ENCODE measurements at places on chromosomes 6 and 20.

DNA sequence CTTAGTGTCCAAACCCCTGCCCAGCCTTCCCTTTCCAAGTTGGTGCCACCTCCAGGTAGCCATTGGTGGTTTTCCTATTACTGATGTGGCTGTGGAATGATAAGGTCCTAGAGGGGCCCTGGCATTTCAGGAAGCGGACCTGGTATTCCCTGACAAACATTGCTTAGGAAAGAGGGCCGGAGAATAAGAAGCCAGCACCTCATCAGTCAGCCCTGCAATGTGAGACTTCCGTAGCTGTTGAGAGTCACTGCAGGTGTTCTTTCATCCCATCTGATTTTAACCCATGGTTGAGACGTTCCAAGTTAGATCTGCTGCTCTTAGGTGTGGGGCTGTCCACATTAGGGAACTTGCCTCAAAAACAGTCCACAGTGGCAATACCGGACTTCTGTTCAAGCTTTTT lies 14.8 kb upstream of the NPEPL1 start:
- DNase-seq, result no peak

DNA sequence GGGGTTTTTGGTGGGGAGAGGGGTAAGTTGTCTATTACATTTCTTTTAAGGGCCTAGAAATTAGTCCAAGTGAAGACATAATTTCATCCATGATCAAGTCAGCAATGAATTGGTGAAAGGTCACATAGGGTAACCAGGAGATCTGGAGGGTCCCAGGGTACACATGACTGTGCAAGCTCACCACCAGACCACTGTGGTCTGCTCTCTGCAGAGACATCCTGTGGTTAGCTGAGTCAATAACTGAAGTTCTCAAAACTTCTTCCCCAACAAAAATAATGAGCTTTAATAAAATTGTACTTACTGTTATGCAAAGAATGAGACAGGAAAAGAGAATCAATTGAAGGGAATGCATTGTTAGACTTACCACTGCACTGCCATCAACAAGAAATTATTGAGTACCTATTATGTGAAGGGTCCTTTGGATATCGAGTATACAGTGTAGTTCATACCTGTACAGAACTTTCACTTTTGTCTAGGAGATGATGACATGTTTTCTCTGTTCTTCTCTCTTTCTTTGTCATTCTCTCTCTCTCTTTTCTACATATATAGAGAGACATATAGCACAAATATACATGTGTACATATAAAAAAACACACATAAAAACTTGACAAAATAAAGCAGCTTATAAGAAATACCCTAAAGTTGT lies 209.8 kb downstream of the GJA1 start:
- DNase-seq, result no peak

DNA sequence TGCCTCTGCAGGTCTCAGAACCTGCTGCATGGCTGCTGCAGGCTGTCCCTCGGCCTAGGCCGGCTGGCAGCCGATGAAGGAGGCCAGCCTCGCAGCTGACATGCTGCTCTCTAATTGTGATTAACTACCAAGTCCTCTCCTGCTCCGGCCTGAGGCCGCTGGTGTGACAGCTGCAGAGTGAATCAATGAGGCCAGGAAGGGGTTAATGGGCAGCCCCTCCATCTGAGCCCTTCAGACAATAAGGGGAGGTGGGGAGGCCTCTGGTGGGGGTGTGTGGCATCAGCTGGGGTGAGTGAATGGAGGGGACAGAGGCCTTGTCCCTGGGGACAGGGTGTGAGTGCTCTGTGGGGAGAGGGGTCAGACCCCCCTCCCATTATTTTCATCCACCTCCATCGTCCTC lies 34.4 kb downstream of the SLC52A3 start:
- no peak for DNase-seq

DNA sequence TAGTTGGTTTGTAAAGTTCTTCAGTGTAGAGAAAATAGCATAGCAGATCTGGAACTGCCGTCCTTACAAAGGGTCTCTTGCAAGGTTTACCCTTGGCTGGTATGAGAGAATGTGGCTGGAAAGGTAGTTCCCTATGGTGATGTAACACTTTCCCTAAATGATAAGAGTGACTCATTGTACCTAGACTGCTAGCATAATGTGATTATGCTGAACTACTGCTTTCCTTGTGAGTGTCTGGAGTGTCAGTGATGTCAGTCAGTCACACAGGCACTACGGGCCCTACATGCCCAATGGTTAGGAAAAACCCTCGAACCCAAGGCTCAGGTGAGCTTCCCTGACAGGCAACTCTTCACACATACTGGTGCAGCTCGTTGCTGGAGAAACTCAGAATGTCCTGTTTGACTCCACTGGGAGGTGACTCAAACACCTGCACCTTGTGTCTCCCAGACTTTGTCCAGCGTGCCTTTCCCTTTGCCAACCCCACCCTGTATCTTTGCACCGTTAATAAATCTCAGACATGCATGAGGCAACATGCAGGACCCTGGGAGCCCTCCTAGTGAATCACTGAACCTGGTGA lies 28.4 kb upstream of the LY86 start:
- DNase-seq, result no peak

GRCh38 chr6:30954631-30955366 lies 14.0 kb downstream of the MUCL3 start:
- DNase-seq, result no peak
